Panc1 (cell line): ENCODE measurements at places on chromosomes 5 and 9.

DNA sequence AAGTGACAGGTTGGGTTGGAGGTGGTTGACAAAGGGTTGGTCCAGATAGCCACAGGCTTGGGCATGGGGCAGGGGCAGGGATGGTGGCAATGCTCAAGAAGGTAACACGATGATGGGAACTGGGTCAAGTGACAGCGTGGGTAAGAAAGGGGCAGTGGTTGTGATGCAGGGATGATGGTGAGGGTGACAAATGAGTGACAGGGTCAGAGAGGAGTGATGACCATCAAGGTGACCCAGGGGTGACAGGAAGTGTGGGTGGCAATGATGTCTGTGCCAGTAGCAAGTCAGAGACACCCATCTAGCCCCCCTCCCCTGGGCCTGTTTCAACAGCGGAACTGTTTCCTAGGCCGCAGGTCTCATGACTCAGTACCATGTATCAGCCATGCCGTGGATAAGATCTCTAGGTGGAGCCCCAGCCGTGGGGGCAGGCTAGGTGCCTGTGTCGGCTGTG is 20.5 kb downstream of the AQP3 start:
- DNase-seq, result no peak

- no peak for DNase-seq
Measured at GRCh38 chr5:97854871-97855762, 672.1 kb upstream of the RIOK2 start.

DNA sequence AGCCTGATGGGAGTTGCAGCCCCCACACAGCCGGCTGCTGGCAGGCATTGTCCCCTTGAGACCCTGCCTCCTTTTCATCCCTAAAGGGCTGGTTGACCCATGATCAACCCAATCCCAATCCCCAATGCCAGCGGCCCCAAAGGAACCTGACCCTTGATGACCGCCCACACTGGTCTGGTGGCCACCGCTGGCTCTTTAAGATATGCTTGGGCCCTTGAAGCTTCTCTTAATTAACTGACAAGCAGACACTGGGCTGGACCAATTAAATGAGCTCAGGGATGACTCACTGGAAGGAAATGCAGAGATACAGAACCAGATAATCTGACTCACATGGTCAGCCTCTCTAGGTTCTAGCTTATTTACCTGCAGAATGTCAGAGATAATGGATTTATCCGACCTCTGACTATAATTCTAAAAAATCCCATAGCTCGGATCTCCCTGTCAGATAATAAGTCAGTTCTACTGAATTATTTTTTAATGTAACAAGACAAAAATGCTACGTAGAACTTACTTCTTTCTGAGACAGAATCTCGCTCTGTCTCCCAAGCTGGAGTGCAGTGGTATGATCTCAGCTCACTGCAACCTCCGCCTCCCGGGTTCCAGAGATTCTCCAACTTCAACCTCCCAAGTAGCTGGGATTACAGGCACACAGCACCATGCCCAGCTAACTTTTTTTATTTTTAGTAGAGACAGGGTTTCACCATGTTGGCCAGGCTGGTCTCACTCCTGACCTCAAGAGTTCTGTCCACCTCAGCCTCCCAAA is 11.1 kb upstream of the MLANA start:
- DNase-seq, result no peak

DNA sequence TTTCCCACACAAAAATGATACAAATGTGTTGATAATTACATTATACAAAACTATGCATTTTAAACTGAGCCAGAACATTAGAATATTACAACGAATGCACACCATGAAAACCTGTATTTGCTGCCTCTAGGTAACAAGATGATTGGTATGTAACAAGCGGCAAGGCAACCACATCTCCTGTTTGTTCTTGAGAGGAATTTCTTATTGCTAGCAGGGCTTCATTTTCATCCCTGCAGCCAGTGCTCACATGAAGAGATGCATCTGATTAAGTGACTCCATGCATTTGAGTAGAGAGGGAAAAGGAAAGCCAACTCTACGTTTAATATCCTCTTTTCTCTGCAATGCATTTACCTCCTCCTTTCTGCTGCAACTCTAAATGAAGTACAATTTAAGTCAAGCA is 36.6 kb downstream of the FRMD3 start:
- no peak for DNase-seq

DNA sequence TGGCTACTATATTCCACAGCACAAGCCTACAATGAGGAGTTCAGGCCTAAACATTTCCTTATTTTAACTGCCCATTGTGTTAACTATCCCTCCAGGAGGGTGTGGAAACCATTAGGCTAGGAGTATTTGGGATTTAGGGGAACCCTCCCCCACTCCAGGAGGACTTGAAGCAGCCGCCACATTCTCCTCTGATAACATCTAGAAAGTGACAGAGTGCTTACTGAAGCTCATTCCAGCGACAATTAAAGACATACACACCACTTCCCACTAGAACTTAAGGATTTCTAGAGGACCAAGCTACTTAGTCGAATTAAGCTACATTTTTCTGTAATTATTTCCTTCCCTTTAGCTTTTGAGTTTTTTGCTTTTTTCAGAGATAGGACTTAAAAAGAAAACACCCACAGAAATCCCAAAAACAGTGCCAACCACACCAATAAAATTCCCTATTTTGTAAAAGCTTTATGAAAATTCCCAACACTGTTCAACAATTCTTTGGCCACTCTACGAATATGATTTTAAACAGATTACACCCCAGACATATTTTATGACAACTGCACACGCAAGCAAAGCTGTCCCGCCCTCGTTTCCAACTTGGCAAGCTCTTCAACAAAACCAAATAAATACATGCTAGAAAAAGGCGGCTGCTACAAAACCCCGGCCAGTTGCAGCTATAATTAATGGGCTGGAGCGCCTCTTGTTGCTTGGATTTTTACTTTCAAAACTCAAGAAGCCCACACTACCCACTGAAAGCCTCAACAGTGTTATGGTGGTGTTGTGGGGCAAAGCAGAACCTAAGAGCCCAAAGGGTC is 4.5 kb downstream of the ROR2 start:
- DNase-seq, result no peak
